Tibial nerve (tissue), 4 donors: ENCODE measurements at places on chromosomes 6 and 20. TPM values are rescaled to one million over a fixed set of nuclear protein-coding genes. Genes with fewer than 3 reads are reported as not detected.

GRCh38 chr6:145801021-145801420, 13.6 kb downstream of the FBXO30 start:
- H3K4me3 ChIP-seq: no peak overlapping the region
- no peak overlapping the region for H3K27ac ChIP-seq
- no peak for DNase-seq
- H3K36me3 ChIP-seq: no peaks in the 10 kb centered on the region

The BTN1A1 gene
- not detected for total RNA-seq

- H3K36me3 ChIP-seq: no peaks in the 10 kb centered on the region
- H3K4me3 ChIP-seq: no peak overlapping the region
- DNase-seq: no peak
- H3K27ac ChIP-seq: no peak overlapping the region
- no peaks in the 10 kb centered on the region for H3K4me1 ChIP-seq
These were observed 28.1 kb downstream of the LY86 start for GRCh38 chr6:6616656-6617055.

DNA sequence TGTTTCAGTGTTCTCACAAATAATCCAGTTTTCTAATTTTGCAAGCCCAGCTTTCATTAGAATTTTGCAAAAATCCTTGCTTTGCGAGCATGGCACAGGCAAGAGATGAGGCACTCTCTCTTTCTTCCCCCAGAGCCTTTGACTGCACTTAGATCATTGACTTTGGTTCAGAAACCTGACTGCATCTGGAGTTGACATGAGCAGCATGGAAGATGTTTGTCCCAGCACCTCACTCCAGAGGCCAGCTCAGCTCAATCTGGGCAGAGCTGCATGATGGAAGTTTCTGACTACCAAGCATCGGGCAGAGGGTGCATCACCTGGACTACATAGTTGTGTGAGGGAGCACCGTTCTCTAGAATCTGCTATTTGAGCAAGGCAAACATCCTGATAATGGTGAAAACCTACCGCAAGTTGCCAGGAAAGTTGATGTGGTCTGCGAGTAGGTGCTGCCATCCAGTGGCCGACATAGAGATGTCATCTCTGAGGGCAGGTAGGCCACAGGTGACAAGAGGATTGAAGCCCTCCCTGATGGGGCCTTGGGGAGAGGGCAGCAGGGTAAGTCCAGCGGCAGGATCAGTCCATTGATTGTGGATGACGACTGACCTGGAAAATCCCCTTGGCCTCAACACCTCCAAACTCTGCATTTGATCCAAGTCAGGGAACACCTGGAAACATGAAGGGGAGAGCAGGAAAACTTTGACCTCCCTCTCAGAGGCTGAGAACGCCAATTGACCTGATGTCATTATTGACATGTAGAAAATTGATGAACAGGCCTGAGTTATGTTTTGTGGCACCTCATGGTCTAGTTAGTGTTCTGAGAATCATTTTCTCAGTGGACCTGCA, 3.8 kb upstream of the LPA start:
- no peaks in the 10 kb centered on the region for H3K27me3 ChIP-seq
- DNase-seq: no peak
- no peak overlapping the region for H3K4me3 ChIP-seq
- H3K27ac ChIP-seq: no peak overlapping the region

- H3K4me1 ChIP-seq: peaks cover 37% of the 10 kb centered on the region
- H3K36me3 ChIP-seq: no peaks in the 10 kb centered on the region
- peak; percentile 57 for DNase-seq
- no peaks in the 10 kb centered on the region for H3K27me3 ChIP-seq
- H3K27ac ChIP-seq: peak overlapping the region; percentile 99
These were observed 398 bp downstream of the ZBTB2 start for GRCh38 chr6:151390851-151391470.

DNA sequence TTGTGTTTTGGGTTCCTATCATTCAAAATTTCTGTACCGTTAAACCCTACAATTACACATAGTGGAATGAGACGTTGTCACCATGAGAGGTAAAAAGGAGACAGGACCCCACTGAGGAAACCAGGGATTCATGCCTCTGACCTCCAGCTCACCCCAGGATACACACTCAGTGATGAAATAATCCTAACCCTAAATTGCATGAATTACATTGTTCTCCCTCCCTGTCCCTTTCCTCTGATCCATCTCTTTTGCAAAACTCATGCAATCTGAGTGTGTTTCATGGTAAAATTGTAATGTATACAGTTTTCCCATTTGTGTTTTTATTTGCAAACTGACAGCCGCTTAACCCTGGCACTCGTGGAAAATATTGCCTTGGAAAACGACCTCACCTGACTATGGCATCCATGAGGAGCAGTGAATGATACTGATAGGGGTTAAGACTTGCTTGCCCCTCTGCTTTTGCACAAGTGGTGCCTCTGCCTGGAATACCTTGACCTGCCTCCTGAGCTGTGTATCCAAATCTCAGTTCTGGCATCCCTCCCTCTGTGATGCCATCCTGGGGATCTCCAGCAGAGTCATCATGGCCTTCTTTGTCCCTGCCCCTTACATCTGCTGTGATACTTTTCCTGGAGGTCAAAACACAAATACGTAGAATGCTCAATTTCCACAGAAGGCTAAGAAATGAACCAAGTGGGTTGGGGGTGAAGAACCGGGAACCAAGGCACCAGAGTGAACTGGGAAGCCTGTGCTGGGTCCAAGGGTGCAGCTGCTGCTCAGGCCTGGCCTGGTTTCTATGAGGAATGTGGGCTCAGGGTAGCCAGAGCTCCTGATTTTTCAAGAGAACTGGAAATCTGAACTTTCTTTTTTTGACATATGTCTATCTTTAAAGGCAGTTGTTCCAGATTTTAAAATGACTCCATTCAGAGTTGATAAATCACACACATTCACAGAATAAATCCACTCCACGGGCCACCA, 211.6 kb upstream of the ZNF217 start:
- no peaks in the 10 kb centered on the region for H3K27me3 ChIP-seq
- no peaks in the 10 kb centered on the region for H3K4me1 ChIP-seq

DNA sequence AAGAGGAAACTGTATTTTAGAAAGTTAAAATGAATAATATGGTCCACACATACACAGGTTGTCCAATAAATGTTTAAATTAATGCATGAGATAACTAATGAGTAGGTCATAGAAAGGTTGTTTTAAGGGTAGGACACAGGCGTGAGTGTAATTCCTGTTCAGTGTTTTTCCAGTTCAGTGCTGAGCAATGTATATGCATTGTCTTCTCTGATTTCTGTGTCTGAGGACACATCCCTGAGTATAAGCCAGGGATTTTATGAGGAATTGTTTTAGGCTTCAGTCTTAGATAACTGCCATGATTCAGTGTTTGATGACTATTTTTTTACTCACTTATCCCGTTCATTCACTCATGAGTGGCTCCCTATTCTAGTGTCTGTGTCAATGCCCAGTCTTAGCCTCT, 298.5 kb upstream of the TBX18 start:
- no peak overlapping the region for H3K4me3 ChIP-seq
- no peak for DNase-seq
- no peaks in the 10 kb centered on the region for H3K36me3 ChIP-seq
- no peak overlapping the region for H3K27ac ChIP-seq
- no peaks in the 10 kb centered on the region for H3K4me1 ChIP-seq

- no peaks in the 10 kb centered on the region for H3K27me3 ChIP-seq
- no peaks in the 10 kb centered on the region for H3K36me3 ChIP-seq
- no peak overlapping the region for H3K27ac ChIP-seq
These were observed 557.9 kb upstream of the ID4 start for GRCh38 chr6:19279273-19279684.

DNA sequence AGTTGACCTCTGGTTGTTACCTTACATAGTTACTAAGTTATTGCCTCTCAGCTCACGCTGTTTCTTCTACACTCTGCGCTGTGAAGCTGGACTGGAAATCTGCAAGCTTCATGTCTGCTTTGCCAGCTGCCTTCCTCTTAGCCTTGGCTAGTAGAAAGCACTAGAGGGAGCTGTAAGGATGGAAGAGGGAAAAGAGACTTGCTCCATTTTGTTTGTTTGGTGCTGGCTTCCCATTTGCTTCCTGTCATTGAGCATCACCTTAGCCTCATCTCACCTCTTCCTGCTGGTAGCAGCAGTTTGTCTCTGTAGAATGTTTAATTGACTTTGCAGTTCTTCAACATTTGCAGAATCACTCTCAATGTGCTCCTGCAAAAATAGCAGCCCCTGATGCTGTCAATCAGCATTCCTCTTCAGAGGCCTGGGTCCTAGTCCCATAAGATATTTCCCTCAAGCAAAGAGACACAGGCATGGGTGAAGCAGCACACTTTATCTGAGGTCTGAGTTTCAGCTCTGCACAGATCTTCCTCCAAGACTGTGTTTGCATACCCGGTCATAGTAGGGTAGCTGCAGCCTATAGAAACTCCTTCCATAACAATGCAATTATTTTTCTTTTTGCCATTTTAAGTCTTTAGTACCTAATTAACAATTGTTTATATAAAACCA, 302.2 kb upstream of the EPHA7 start:
- no peak for DNase-seq
- H3K27ac ChIP-seq: no peak overlapping the region
- no peaks in the 10 kb centered on the region for H3K27me3 ChIP-seq
- no peaks in the 10 kb centered on the region for H3K36me3 ChIP-seq

The SLC52A3 gene
- total RNA-seq: 1.4 TPM

The ISM1 gene
- 24.3 TPM for total RNA-seq

DNA sequence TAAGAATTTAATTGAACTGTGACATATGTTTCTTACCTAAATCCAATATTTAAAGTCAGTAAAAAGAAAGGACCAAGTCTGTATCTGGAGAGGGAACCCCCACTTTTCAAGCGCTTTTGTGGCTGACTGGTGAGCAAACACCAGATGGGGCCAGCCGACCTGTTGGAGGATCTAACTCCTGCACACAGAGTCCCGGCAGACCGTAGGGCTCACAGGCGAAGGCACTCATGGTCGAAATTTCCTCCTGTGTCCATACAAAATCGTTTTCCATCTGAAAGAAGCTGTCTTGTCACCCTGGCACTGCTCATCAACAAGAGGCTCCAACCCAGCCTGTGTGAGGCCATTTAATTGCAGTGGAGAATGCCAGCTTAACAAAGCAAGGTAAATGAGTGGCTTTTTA, 94.0 kb downstream of the SCML4 start:
- no peaks in the 10 kb centered on the region for H3K4me1 ChIP-seq
- no peak overlapping the region for H3K27ac ChIP-seq

GRCh38 chr6:37113976-37114375, 56.0 kb upstream of the PIM1 start:
- no peak overlapping the region for H3K27ac ChIP-seq
- H3K4me1 ChIP-seq: no peaks in the 10 kb centered on the region
- no peak overlapping the region for H3K4me3 ChIP-seq
- no peak for DNase-seq

The GRM1 gene
- 0.30 TPM for total RNA-seq

GRCh38 chr6:79584332-79584731, 46.8 kb upstream of the SH3BGRL2 start:
- no peaks in the 10 kb centered on the region for H3K27me3 ChIP-seq
- H3K27ac ChIP-seq: no peak overlapping the region

DNA sequence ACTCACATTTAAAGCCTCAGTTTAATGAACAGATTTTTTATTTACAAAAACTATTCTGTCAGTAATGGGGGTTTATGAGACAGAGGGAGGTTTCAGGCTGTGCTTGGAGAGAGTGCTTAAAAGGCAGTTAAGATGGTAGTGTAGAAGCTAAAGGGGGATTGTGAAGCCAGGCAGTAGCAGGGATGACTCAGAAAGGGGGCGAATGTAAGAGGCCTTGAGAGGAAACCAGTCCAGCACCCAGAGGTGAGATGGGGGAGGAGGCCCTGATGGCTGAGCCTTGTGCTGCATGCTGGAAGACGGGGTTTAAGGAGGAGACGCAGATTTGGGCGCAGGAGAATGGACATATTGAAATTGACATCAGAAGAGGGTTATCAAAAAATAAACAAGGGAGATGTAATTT, 6.6 kb upstream of the SERPINB9 start:
- H3K4me1 ChIP-seq: no peaks in the 10 kb centered on the region
- H3K27ac ChIP-seq: no peak overlapping the region

The CST5 gene
- not detected for total RNA-seq

- H3K27me3 ChIP-seq: no peaks in the 10 kb centered on the region
- DNase-seq: no peak
- H3K4me3 ChIP-seq: peak overlapping the region; percentile 85
- peaks cover 2% of the 10 kb centered on the region for H3K36me3 ChIP-seq
- peak overlapping the region; percentile 97 for H3K27ac ChIP-seq
These were observed 864 bp upstream of the CEBPB start for GRCh38 chr20:50189681-50190250.

The AIF1 gene
- 49.4 TPM for total RNA-seq

GRCh38 chr6:135254471-135254870, 73.4 kb downstream of the MYB start:
- no peak overlapping the region for H3K4me3 ChIP-seq
- no peaks in the 10 kb centered on the region for H3K4me1 ChIP-seq
- no peak overlapping the region for H3K27ac ChIP-seq

The MLN gene
- total RNA-seq: not detected

The RIPK1 gene
- total RNA-seq: 21.6 TPM

The MCHR2 gene
- not detected for total RNA-seq

The C20orf141 gene
- not detected for total RNA-seq

- H3K27ac ChIP-seq: no peak overlapping the region
- no peak overlapping the region for H3K4me3 ChIP-seq
- H3K27me3 ChIP-seq: no peaks in the 10 kb centered on the region
- H3K4me1 ChIP-seq: no peaks in the 10 kb centered on the region
- H3K36me3 ChIP-seq: no peaks in the 10 kb centered on the region
These were observed 215.2 kb downstream of the TMEM242 start for GRCh38 chr6:157107915-157108651.

The JAG1 gene
- 93.1 TPM for total RNA-seq
